ENCODE measurements at places on chromosomes 7 and 10.

- no peak for DNase-seq
These were observed 61.6 kb downstream of the CHST3 start for GRCh38 chr10:72025832-72026231.

DNA sequence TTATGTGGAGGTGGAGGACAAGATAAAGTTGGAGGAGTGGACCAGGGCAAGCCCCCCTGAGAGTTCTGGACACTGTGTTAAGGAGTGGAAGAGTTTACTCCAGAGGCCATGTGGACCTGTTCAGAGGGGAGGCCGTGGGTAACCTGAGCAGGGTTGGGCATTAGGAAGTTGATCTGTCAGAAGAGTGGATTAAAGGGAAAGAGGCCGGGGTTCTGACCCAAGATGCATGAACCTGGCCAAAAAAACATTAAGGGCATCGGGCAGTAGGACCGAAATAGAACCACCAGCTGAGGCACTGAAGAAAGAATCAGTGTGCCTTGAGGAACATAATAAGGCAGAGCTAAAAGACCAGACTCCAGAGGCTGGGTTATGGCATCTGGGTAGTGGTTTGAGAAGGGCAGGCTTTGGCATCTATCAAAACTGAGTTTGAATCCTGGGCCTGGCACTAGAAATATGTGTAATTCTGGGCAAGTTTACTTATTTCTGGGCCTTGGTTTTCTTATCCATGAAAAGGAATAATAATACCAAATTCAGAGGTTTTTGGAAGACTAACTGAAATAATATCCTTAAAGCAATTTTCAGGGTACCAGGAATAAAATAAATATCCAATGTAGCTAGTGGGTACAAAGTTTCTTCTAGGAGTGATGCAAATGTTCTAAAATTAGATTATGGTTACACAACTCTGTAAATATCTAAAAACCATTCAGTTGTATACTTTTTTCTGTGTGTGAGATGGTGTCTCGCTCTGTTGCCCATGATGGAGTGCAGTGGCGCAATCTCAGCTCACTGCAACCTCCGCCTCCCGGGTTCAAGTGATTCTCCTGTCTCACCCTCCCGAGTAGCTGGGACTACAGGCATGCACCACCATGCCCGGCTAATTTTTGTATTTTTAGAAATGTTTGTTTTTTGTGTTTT is 10.9 kb upstream of the FRAT1 start:
- no peak for DNase-seq

GRCh38 chr10:85861513-85862197 is 504.9 kb downstream of the GRID1 start:
- no peak for DNase-seq

GRCh38 chr10:9869606-9870176 is 1148.0 kb upstream of the CELF2 start:
- no peak for DNase-seq

DNA sequence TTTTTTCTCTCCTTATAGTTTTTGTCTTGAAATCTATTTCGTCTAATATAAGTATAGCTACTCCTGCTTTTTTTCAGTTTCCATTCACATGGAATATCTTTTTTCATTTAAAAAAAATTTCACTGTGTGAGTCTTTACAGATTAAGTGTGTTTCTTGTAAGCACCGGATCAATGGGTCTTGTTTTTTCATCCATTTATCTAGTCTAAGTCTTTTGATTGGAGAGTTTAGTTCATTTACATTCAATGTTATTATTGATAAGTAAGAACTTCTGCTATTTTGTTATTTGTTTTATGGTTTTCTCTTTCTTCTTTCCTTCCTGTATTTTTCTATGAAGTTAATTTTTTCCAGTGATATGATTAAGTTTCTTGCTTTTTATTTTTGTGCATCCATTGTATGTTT is 216.7 kb upstream of the CNTNAP2 start:
- DNase-seq: no peak
